ENCODE measurements at places on chromosomes 7 and 10.
A peak's percentile ranks its signal among the peaks of the same experiment; 100 is the strongest.

DNA sequence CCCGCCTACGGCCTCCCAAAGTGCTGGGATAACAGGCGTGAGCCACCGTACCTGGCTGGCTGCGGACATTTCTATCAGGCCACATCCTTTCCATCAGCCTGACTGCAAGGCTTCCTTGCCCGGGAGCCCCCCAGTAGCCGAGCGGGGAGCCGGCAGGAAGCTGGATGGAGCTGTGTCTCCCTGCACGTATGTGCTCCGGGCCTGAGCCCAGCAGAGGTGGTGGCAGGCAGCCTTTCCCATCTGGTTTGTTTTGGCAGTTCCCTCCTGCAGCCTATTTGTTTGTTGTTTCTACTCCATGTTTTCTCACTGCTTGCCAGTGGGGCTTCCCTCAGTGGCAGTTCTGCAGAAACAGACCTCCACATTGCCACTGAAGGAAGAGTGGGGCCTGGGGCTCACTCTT is 5.4 kb downstream of the POP7 start:
- no peak for DNase-seq

DNA sequence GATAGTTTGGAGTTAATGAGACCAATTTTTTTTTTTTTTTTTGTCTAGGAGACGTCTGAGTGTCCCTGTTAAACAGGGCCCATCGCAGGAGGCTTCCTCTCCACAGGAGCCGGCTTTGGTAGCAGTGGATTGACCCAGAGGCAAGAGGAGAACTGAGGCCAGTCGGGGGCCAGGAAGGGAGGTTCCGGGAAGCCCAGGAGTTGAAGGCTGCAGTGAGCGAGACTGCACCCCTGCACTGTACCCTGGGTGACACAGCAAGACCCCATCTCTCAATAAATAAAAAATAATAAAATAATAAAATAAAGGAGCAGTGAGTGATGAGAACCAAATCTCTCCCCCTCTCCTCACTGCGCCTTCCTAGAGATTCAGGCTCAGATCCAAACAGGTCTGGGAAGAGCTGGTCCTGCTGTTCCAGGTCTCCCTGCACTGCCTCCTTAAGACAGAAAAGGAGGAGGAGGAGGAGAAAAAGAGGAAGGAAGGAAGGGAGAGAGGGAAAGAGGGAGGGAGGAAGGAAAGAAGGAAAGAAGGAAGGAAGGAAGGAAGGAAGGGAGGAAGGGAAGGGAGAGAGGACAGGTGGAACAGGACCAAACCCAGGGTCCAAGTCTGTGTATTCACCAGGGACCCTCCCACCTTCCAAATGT is 3.5 kb downstream of the MNX1 start:
- no peak for DNase-seq

GRCh38 chr10:69151984-69152383 is 28.0 kb downstream of the VPS26A start:
- DNase-seq = no peak

DNA sequence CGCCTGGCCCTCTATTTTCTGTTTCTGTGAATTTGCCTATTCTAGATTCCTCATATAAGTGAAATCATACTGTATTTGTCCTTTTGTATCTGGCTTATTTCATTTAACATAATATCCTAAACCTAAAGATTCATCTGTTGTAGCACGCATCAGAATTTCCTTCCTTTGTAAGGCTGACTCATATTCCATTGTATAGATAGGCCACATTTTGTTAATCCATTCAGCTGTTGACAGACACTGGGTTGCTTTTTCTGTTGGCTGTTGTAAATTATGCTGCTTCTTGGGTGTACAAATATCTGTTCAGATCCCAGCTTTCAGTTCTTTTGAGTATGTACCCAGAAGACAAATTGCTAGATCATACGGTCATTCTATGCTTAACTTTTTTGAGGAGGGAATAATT is 28.8 kb upstream of the CUL1 start:
- no peak for DNase-seq

DNA sequence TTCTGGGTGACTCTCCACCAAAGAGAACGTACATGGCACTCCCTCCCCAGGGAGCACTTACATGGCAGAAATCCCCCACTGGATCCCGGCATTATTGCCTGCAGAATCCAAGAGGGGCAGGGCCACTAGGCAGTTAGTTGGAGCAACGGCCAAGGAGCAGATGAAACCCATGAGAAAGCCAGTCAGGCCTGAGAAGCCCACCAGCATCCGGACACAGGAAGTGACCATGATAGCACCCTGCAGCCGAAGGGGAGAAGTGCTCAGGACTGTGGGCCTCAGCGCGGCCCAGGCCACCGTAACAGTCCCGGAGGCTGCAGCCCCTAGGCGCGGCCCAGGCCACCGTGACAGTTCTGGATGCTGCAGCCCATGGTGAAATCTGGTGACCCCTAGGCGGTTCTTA is 43.5 kb downstream of the STRA8 start:
- no peak for DNase-seq

- no peak for DNase-seq
Measured at GRCh38 chr10:26881600-26882331, 21.0 kb upstream of the ABI1 start.

DNA sequence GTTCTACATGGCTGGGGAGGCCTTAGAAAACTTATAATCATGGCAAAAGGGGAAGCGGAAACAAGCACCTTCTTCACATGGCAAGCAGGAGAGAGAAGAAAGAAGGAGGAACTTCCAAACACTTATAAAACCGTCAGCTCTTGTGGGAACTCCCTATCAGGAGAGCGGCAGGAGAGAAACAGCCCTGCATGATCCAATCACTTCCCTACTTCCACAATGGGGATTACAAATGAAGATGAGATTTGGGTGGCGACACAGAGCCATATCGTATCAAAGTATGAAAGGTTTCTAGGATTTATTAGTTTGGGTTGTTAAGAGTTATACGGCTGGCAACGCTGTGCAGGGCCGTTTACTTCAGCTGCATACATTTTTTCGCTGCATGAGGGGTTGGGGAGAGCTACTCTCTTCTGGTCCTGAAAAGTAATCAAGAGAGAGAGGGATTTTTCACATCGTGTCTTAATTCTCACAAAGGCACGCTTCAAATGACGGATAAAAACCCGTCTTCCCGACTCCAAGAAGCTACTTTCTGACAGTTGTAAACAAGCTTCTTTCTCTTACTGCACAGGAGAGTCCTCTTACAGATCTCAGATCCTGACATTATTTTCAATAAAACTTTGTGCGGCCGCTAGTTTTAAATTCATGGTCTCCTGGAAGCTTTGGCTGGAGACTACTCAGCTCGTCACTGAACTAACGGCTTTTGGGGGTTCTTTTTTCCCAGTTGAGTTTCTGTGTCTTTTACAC is 751 bp upstream of the GTPBP10 start:
- DNase-seq = no peak

- DNase-seq = no peak
Measured at GRCh38 chr10:11745045-11745444, 2.9 kb downstream of the ECHDC3 start.

DNA sequence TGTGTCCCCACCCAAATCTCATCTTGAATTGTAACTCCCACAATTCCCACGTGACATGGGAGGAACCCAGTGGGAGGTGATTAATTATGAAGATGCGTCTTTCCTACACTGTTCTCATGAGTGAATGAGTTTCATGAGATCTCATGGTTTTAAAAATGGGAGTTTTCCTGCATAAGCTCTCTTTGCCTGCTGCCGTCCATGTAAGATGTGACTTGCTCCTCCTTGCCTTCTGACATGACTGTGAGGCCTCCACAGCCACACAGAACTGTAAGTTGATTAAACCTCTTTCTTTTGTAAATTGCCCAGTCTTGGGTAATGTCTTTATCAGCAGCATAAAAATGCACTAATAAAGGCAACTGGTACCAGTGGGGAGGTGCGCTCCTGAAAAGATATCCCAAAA is 67.7 kb upstream of the DRGX start:
- DNase-seq = no peak

- DNase-seq = no peak
Measured at GRCh38 chr10:125222515-125223308, 62.3 kb upstream of the CTBP2 start.

DNA sequence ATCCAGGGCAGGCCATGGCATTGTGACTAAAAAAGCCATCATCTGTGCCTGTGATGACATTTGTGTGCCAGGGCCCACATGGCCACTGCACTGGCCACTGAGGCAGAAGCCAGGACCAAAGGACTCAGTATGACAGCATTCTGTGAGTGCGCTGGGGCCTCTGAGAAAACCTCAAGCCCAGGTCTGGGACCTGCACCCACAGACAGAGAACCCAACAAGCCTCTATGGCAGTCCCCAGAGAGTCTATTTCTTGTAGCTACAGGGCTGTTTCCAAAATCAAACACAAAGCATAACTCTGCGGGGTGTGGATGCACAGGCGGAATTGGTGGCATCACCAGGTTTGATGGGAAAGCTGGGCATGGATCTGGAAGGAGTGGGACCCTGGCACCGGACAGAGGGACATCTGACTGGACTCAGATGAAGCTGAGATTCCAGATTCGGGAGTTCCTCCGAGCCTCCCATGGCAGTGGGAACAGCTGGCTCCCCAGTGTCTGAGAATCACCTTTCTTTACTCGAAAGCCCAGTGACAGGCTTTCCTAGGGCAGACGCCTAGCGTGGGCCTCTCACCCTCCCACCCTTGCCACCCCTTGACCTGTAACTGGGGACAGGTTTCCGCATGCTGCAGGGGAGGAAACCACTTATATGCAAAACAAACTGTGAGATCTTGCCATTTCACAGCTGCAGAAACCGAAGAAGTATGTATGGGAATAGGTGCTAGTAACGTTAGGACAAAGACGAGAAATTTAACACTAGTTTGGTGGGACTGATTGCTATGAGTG is 70.6 kb upstream of the RHEB start:
- DNase-seq = no peak

DNA sequence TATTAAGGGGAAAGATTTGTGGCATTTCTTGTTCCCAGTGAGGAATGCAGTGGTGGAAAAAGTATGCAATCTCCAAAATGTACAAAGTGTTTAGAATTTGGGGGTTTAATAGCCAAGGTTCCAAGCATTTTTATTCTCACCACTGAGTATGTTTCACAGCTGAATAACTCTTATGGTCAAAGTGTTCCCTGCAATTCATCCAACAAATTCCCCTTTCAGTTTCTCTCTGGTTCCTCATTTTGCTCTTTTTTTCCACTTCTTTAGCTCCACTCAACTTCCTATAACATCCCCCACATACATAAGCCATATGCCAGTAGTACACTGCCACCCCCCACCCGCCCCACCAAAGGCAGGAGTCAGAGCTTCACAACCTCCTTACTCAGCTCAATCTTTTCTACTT is 4.6 kb downstream of the HECW1 start:
- no peak for DNase-seq

GRCh38 chr7:123637203-123637602 is 18.5 kb upstream of the LMOD2 start:
- DNase-seq = no peak

DNA sequence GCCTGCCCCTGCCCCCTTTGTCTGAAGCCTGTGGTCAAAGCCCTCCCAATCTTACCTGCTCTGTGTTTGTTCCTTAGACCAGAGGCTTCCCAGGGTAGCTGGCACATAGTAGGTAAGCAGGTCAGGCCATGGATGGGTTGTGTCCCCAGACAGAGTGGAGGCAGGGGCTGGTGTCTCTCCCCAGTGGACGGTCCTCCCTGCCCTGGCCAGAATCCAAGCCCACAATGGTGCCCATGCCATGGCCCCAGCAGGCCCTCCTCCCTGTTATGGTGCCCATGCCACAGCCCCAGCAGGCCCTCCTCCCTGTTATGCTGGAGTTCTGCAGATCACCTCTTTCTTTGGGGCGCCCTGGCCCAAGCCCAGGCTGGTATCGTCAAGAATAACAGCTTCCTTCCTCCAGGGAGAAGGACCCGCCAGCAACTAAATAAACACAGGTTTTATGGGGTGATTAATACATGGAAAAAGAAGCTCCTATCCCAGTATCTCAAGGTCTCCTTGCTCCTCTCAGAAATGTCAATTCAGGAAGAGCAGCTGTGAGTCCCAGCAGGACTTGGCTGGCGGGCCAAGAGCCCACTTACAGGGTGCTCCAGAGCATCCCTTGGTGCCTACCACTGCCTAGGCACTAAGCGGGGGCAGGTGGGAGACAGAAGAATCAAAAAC is 82.0 kb downstream of the NEURL1 start:
- no peak for DNase-seq

- DNase-seq = no peak
Measured at GRCh38 chr7:83835424-83835823, 186.5 kb upstream of the SEMA3E start.

GRCh38 chr7:26267601-26268166 is 24.0 kb upstream of the SNX10 start:
- DNase-seq = no peak

GRCh38 chr7:150903606-150904005 is 51.3 kb downstream of the AOC1 start:
- DNase-seq = peak; percentile 91

DNA sequence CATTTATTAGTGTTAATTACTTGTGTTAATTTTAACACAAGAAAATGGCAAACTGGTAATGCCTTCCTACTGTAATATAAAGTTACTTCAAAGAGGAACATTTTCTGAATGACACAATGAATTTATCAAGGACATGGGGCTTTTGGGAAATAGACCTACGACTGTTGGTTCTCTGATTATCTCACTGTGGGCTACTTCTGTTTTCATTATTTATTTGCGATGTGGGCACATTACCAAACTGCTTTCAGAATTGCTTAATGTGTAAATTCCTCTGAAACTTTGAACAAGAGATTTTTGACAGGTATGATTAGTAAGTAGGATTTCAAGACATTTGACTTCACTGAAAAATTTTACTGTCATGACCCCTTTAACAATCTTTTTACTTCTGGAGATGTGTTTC is 535.6 kb downstream of the CNTNAP2 start:
- DNase-seq = no peak

- DNase-seq = no peak
Measured at GRCh38 chr10:50846753-50847152, 38.7 kb downstream of the A1CF start.

GRCh38 chr10:113980408-113981087 is 63.1 kb upstream of the ADRB1 start:
- no peak for DNase-seq

DNA sequence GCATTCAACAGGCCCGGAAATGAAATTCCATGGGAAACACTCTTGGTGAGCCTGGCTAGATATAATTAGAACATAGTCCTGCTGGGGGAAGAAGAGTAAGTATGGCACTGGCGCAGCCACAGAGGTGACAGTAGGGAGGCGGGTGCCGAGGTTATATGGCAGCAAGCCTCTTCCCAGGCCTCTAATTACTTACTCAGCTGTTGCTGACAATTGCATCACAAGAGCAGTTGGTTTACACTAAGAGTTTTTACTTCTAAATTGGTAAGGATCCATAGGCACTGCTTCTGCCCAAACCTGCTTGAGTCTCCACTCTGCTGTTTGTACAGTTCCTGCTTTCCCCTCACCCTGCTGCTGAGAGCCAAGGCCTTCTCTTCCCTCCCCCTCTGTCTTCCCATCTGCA is 93.3 kb upstream of the DUSP5 start:
- no peak for DNase-seq

DNA sequence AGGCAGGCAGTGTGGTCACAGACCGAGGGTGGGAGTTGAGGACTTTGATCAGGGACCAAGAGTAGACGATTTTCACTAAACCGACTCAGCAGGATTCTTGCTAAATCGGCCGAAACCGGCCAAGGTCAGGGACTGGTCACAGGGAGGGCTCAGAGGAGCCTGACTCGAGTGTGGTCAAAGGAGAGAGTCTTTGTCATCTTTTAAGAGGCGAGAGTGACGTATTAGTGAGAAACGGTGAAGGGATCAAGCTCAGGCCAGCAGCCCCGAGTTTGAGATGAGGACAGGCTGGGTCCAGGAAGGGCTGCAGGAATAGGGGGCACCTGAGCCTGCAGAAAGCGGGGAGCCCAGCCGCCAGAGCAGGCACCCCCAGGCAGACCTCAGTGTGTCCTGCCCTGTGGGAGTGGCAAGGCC is 41.6 kb upstream of the FAM20C start:
- DNase-seq = peak; percentile 76

- no peak for DNase-seq
Measured at GRCh38 chr10:114868870-114869519, 47.4 kb downstream of the FHIP2A start.
